ENCODE measurements at places on chromosomes 1 and 21.

- no peak for DNase-seq
Observed at GRCh38 chr1:21857840-21858670, 46.0 kb downstream of the LDLRAD2 start.

- DNase-seq: no peak
Observed at GRCh38 chr1:219798283-219799030, 129.9 kb downstream of the SLC30A10 start.

DNA sequence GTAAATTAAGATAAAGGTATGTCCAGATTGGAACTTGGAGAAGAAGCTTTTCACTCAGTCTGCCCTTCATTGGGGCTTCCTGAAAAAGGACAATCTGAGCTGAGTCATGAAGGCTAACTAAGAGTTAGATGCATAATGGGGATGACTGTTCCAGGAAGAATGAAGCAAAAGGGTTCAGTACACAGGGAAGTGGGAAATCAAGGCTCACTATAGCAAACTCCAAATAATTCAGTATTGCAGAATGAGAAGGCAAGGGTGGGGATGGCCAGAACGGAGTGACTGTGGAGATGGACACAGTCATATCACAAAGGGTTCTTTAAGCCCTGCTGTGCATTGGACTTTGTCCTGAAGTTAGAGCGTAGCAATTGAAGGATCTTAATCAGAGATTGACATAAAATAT, 158.3 kb downstream of the FGGY start:
- DNase-seq: no peak

DNA sequence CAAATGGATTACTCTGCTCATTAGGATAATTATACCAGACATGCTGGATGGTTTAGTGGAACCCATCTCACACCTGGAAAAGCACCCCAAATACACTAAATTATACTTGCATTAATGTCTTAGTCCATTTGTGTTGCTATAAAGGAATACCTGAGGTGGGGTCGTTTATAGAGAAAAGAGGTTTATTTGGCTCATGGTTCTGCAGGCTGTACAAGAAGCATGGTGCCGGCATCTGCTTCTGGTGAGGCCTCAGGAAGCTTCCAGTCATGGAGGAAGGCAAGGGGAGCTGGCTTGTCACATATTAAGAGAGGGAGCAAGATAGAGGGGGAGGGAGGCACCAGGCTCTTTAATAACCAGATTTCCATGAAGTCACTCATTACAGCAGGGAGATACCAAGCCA, 95.6 kb downstream of the MT1HL1 start:
- no peak for DNase-seq

- no peak for DNase-seq
Observed at GRCh38 chr21:32190493-32191144, 88.2 kb downstream of the MIS18A start.

DNA sequence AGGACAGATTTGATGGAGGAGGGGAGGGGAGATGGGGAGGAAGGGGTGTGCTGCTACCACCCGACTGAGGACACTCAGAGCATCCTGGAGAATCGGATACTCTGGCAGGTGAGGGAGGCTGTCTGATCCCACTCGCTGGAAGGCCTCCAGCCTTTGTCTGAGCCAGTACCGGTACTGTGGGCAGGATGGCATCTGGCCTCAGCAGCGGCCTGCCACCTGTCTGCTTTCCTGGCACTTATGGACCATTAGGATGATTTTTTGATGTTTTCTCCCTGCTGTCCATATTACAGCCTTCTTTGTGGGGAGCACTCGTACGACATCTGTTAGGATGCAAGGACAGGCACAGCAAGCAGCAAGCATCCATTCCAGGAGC, 11.5 kb downstream of the ATP2B4 start:
- no peak for DNase-seq

GRCh38 chr1:216710055-216710454, 13.2 kb downstream of the ESRRG start:
- DNase-seq: no peak
